ENCODE measurements at places on chromosomes 3 and 15.

DNA sequence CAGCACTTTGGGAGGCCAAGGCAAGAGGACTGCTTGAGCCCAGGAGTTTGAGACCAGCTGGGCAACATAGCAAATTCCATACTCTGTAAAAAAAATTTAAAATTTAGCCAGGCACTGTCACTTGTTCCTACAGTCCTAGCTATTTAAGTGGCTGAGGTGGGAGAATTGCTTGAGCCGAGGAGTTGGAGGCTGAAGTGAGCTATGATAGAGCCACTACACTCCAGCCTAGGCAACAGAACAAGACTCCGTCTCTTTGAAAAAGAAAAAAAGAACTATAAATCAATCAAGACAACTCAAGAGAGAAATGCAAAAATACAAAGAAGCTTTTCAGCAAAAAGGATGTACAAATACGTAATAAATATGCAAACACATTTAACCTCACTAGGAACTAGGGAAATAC lies 78.8 kb downstream of the TJP1 start:
- DNase-seq, result no peak

- DNase-seq, result peak; percentile 54
Measured at GRCh38 chr3:136209921-136210320, 13.8 kb upstream of the MSL2 start.

GRCh38 chr15:88701561-88702095 lies 62.8 kb downstream of the ISG20 start:
- no peak for DNase-seq

DNA sequence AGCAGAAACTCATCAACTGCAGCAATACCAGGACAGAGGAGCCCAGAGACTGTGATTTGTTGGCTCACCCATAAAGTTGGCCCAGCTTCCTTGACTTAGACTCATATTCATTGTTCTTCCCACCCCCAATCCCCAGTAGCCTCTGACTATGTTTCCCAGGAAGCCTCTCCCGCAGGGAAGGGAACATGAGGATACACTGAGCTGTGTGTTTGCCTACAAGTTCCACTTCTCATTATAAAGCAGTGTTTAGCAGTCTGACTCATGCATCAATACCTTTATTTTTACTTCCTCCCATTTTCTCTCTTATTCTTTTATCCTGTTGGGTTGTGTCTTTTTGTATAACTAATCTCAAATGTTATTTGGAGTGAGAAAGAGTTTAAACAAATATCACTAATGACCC lies 111.6 kb upstream of the PHLDB2 start:
- peak; percentile 45 for DNase-seq

DNA sequence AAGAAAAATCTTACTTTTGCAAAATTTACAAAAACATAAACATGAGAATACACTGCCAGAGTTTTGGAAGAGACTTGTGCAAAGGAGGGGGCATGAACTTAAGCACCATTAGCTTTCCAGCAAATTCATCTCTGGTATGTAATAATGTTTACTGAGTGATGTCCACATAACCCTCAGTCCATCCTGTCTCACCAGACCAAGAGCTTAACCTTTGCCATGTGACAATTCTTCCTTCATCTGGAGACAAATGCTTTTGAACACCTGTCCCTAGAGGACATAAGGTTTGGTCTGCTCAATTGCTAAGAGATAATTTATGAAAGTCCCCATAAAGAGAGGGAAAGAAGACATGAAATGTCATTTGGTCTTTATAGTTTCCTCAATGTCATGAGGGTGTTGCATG lies 412.3 kb downstream of the ERC2 start:
- DNase-seq, result no peak

- DNase-seq, result no peak
Measured at GRCh38 chr3:129317014-129317771, 38.5 kb downstream of the HMCES start.

DNA sequence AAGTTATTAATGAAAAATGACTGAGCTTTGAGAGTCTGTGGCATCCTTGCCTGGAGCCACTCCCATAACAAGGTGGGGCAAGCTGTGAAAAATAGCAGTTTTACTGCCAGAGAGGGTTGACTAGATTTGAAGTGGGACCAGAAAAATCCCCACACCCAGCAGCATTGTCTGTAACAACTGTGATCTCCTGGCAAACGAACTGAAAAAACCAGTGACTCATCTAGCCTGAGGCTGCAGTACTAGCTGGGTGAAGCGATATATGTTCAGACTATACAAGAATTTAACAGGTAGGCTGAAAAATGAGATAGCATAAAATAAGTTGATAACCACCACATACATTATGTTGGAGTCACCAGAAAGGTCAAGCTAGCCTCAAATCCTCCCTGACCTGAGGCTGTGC lies 64.0 kb downstream of the DPH6 start:
- peak; percentile 93 for DNase-seq

DNA sequence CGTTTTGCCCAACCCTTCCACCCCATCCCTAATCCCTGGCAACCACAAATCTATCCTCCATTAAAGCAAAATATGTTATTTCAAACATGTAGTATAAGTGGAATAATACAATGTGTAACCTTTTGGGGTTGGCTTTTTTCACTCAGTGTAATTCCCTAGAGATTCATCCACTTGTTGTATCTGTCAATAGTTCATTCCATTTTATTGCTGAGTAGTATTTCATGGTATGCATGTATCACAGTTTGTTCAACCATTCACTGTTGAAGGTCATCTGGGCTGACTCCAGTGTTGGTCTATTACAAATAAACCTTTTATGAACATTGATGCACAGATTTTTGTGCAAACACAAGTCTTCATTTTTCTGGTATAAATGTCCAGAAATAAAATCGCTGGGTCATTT lies 38.8 kb downstream of the BSN start:
- no peak for DNase-seq

- DNase-seq, result no peak
Measured at GRCh38 chr3:32643816-32644215, 41.2 kb upstream of the CNOT10 start.

DNA sequence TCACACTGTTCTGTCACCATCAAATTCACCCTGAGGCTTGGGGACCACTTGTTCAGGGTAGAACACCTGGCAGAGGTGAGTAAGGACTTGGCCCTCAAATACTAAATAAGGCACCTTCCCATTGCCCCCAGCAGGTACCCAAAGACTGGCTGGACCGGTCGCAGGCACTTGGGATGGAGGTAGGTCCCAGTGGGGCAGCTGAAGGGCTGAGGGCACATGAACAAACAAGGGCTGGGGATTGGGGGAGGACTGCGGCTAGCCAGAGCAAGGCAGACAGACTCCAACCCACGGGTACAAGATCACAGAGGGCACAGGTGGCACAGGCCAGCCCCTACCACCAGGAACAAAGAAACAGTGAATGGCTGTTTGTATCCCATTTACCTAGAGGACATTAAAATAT lies 1.9 kb downstream of the MRPS25 start:
- no peak for DNase-seq

GRCh38 chr3:174303907-174304560 lies 555.1 kb upstream of the NAALADL2 start:
- no peak for DNase-seq

GRCh38 chr3:58051196-58051595 lies 43.0 kb downstream of the FLNB start:
- peak; percentile 74 for DNase-seq

- no peak for DNase-seq
Measured at GRCh38 chr15:57494581-57494980, 97.1 kb upstream of the MYZAP start.

DNA sequence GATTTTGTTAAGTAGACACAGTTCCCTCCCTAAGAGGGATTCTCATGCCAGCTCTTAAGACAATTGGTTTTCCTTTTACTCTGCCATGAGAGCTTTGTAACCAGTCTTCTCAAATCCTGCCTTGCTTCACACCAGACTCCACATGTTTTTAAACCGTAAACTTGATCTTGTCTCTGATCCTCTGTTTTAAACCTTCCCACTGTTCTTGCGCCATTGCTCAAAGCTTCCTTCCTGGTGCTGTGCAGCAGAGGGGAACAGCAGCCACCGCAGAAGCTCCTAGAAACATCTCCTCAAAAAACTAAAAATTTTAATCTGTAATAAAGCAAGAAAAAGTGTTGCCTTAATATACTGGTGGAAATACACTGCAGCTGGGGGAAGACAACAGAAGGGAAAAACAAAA lies 154.5 kb upstream of the SATB1 start:
- DNase-seq, result no peak
